ENCODE measurements at places on chromosomes 12 and 14.

DNA sequence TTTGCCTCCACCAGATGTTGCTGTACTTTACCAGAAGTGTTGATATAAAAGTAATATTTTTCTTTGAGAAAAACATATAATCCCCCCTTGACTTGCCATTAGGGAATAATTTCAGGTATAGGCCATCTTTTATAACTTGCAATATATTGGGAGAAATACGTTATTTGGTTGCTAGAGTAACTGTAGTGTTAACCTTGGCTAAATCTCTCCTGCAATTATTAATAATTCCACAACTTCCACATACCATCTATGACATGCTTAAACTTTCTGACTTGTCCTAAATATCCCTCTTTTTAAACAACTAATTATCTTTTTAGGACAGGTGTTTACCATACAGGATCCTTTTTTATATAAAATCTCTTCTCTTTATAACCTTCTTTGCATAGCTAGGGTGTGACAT, 1048.2 kb downstream of the SLC16A7 start:
- no peak for DNase-seq

GRCh38 chr12:62256408-62257096, 3.7 kb upstream of the USP15 start:
- no peak for DNase-seq

GRCh38 chr12:91204421-91204820, 21.8 kb upstream of the DCN start:
- DNase-seq, result no peak

- DNase-seq, result no peak
These were observed 9.7 kb upstream of the CLEC2A start for GRCh38 chr12:9941838-9942237.

GRCh38 chr14:81169711-81170103, 51.1 kb downstream of the GTF2A1 start:
- no peak for DNase-seq

GRCh38 chr12:54220092-54220557, 31.3 kb upstream of the SMUG1 start:
- DNase-seq, result no peak

DNA sequence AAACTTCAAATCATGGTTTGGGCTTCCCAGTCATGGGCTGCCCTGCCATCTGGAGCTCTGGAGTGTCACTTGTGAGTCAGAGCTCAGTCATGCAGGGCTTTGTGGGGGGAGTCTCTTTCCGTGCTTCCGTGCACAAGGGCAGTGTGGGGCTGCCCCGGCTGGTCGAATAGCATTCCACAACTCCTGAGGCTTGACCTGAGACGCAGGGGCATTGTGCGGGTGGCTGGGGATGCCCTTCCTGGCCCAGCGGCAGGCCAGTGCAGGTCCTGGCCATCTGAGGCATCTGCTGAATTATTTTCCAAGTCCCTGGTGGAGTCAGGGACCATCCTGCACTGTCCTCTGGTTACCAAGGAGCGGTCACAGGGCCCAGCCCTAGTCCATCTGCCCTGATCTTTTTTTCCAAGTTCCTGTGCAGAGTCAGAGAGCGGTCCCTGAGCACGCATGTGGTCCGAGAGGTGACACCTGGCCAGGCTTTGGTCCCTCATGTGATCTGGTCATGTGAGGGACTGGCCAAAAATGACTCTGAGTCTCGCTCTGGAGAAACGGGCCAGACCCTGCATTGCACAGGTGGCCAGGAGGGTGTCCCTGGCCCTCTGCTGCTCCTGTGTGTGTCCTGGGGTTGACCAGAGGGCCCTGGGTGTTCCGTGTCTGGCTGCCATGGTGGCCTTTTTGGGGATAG, 167.0 kb upstream of the ALG10B start:
- DNase-seq, result peak; percentile 80

- DNase-seq, result no peak
These were observed 1095.1 kb downstream of the BCL11B start for GRCh38 chr14:98176892-98177291.

DNA sequence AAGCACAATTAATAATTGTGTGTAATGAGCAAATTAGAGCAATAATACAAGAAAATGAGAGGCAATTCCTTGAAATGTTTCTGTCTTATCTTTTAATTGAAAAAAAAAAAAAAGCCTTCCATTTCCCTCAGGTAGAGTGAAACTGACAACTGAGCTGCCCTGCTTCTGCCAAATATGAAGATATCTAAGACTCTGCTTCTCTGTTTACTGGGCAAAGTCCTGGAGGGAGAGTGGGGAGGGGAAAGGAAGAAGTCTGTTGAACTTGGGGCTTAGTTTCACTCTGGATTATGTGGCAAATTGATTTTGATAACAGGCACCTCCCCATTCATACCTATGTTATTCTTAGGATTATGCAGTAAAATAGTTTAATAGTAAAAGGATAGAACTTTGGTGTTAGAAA, 364.9 kb downstream of the NRXN3 start:
- no peak for DNase-seq

DNA sequence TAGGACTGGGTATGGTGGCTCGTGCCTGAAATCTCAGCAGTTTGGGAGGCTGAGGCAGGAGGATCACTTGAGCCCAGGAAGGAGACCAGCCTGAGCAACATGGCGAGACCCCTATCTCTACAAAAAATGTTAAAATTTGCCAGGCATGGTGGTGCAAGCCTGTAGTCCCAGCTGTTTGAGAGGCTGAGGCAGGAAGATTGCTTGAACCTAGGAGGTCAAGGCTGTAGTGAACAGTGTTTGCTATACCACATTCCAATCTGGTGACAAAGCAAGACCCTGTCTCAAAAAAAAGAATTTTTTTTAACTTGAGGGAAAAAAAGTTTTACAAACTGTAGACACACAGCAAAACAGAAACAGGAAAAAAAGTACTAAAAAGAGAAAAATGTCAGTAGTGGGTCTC, 2.3 kb upstream of the MAP3K9 start:
- no peak for DNase-seq

DNA sequence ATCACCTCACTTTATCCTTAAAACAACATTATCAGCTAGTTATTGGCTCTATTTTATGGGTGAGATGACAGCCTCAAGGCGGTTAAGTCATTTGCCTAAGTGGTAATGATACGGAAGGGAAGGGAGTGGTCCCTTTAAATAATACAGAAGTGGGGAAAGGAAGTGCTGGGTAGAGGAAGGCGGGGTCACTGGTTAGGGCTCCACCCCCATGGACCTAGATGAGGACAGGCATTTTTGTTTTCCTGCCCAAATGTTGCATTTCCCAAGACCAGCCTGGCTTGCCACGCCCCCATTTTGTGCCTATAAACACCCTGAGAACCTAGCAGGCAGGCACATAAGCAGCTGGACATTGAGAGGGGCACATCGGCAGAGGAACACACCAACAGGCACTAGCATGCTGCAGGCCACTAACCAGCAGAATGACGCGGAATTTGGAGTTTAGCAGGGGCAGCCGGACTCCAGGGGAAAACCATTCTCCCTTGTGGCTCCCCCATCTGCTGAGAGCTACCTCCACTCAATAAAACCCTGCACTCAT, 100.9 kb downstream of the EPS8 start:
- no peak for DNase-seq

DNA sequence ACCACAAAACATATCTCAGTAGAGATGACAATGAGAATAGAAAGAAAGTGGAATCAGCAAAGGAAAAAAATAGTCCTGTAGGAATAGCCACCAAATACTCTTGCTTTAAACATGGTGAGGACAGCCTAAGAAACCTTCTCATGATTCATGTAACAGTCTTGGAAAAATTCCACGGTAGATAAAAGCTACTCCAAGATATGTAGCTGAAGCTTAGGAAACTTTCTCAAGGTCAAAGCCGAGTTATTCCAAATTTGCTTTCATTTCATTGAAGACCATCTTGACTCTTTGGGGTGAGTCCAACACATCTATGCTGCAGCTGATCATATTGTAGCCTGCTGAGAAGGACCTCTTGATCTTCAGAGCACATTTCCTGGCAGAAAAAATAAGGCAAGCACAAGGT, 157.6 kb downstream of the PAH start:
- no peak for DNase-seq

DNA sequence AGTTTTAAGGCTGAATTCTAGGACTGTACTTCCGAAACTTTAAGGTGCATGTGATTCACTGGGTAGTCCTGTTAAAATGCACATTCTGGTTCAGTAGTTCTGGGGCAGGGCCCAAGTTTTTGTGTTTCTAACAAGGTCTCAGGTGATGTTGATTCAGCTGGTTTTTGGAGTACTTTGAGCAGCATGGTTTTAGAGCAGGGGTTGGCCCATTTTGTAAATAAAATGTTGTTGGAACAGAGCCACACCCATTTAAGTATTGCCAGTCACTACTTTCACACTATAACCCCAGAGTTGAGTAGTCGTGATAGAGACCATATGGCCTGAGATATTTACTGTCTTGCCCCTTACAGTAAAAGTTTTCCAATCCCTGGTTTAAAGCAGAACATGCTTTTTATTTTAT, 111.3 kb downstream of the SYNE2 start:
- DNase-seq, result no peak

GRCh38 chr12:43222796-43223195, 329.2 kb downstream of the ADAMTS20 start:
- no peak for DNase-seq

DNA sequence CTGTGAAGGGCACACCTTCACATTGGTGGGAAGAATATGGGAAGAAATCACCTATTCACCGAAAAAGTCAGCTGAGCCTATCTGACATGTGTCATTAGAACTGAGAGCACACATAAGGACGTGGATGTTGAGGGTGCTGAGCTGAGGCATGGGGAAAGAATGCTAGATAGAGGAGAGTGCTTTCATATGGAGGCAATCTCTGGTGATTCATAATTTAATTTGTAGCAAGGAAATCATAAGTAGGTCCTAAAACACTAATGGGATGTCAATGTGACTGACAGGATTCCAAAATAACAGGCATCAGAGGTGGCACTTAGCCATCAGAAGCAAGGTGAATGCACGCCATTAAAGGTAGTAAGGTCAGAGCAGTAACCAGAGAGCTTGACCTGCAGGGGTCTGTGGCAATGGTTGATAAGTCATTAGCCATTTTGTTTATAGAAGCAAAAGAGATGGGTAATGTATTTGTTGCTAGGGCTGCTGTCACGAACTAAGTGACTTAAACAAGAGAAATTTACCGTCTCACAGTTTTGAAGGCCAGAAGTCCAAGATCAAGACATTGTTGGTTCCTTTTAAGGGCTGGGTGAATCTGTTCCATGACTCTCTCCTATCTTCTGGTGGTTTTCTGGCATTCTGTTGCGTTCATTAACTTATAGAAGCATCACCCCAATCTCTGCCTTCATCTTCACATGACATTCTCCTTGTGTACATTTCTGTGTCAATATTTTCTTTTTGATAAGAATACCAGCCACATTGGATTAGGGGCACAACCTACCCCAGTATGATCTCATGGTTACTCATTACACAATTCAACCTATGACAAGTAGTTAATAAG, 69.3 kb downstream of the ANKS1B start:
- DNase-seq, result no peak

- no peak for DNase-seq
These were observed 27.0 kb downstream of the CHD8 start for GRCh38 chr14:21428930-21429329.

DNA sequence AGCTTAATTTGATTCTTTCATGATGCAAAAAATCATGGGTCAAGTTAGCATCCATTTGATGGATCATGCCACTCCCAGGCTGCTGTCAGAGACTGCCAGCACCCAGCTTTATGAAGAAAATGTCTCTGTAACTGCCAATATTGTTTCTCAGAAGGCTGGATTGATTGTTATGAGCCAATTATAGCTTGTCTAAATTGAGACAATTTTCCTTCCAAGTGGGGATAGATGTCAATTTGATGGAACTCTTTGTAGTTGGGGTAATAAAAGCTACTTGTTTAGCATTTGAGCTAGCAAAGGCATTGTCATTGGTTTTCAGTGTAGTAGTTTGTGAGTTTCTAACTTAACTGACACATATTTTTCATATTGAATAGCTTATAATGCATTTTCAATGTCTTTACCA, 82.1 kb upstream of the DACT1 start:
- DNase-seq, result no peak

DNA sequence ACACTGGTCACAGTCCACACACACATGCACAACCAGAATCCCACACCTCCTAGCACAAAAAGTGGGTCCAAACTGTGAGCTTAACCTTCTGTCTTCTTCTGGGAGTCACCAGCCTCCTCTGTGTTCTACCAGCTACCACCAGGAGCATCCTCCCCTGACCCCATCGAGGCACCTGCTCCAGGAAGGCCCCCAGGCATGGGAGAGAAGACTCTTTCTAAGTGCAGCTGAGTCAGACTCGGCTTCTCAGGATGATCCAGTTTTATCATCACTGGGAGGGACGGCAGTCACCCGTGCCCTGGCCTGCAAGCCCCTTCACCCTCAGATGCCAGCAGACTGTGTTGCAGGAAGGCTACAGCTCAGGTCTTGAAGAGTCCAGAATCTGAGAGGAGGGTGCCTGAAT, 7.9 kb upstream of the ENDOU start:
- no peak for DNase-seq

GRCh38 chr14:59004012-59004411, 184.5 kb upstream of the DAAM1 start:
- no peak for DNase-seq

DNA sequence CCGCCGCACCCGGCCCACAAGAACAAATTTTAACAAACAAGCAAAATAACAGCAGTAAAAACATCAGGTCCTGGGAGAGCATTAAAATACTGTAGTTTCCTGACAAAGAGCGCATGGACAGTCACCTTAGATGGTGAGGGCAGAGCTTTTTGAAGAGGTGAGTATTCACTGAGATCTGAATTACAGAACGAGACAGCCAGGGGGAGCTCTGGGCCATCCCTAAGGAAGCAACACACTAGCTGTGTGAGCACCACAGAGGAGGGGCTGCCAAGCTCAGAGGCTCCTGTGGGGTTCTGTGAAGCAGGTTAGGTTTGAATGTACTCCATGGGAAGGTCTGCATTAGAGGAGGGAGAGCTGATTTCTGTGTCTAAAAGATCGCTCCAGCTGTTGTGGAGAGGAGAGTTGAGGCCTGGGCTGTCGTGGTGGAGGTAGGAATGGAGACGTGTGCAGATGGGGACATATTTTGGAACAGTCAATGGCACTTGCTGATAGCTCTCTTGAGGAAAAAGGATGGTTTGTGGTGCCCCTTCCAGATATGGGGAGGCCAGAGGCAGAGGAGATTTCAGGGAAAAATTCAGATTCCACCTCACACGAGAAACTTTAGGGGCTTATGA, 72.9 kb downstream of the TRAFD1 start:
- DNase-seq, result no peak

- no peak for DNase-seq
These were observed 22.1 kb upstream of the SERPINA4 start for GRCh38 chr14:94539181-94539580.

DNA sequence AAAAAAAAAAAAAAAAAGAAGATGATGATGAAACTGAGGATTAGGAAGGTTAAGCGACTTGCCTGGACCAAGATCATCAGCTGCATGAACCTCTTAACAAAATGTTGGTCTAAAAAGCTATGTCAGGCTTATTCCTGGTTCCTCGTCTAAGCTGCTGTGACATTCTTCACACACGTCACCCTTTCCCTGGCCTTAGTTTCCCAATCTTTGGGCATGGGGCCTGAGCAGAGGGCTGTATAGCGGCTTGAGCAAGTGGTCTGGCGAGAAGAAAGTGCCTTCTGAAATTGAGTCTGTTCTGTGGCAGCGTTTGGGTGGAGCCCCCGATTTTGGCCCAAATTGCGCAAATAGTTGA, 58.7 kb upstream of the CCND2 start:
- no peak for DNase-seq

- DNase-seq, result peak; percentile 89
These were observed at the start of the genes ACAD10 and BRAP for GRCh38 chr12:111685811-111686573. ACAD10 (plus strand) TSS chr12:111686053; CDS start chr12:111692710, 6,657 bp downstream. BRAP (minus strand) TSS chr12:111685956; CDS start chr12:111685792, 164 bp downstream.

GRCh38 chr12:22538311-22538710, 6.0 kb downstream of the C2CD5 start:
- DNase-seq, result no peak

GRCh38 chr14:90611936-90612335, 204.3 kb downstream of the TTC7B start:
- no peak for DNase-seq
